ENCODE measurements at places on chromosomes 5 and 9.
A peak's percentile ranks its signal among the peaks of the same experiment; 100 is the strongest.

GRCh38 chr5:145971108-145971507 is 34.7 kb downstream of the SH3RF2 start:
- no peak for DNase-seq

DNA sequence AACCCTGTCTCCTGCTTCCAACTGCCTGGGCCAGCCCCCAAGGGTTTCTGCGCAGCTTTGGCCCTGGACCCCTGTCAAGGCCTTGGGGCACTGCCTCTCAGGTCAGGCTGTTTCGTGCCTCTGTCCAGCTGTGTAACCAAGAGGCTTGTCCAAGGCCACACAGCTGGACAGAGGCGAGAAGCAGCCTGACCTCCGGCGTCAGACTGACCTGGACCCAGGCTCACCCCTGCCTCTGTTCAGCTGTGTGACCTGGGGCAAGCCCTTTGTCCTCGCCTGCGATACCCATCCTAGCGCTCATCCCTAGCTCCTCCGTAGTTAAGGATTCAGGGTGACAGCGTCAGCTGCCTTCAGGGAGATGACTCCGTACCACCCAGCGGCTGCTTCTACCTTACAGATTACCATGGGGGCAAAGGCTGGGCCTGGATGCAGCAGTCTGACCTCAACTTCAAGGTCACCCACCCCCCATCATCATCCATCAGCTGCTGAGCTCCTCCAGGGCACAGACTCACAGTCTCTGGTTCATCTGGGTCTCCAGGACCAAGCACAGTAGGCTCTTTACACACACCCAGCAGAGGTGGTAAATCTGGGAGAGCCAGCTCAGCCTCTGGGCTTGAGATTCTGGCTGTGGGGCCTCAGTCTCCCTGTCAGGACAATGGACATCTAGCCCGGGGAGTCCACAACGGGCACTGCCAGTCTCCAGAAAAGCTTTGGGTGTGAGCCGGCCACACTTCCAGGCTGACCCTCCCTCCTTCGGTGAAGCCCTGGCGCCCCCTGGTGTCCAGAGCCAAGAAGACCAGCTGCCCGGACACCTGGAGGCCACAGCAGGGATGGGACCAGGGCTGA is 7.9 kb downstream of the AK1 start:
- peak; percentile 90 for DNase-seq

DNA sequence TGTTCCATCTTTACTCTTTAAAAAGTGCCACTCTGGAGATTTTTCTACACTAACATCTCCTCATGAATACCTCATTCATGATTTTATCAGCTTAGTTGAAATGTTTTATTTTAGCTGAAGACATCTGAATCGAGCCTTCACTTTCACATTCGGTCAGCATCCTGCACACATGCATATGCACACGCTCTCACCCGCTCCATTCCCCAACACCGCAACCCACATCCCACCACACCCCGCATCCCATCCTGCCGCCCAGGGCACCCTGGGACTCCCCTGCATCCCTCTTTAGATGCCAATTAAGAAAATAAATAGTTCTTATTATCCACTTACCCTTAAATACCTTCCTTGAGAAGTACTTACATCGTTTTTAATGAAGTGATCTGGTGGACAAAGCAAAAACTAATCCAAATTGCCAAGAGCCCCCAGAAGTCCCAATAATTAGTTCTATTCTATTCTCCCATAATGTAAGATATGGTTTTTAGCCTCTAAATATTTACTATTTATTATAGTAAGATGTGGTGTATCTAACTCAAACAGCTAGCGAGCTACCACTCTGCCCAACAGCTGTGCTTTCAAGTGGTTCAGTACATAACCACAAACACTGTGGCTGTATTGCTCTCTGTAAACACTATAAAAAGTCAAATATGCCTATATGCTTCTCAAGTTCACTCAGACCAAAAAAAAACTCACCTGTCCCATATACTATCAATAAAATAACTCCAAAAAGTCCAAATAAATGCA is 38.2 kb downstream of the GZMK start:
- DNase-seq: no peak

DNA sequence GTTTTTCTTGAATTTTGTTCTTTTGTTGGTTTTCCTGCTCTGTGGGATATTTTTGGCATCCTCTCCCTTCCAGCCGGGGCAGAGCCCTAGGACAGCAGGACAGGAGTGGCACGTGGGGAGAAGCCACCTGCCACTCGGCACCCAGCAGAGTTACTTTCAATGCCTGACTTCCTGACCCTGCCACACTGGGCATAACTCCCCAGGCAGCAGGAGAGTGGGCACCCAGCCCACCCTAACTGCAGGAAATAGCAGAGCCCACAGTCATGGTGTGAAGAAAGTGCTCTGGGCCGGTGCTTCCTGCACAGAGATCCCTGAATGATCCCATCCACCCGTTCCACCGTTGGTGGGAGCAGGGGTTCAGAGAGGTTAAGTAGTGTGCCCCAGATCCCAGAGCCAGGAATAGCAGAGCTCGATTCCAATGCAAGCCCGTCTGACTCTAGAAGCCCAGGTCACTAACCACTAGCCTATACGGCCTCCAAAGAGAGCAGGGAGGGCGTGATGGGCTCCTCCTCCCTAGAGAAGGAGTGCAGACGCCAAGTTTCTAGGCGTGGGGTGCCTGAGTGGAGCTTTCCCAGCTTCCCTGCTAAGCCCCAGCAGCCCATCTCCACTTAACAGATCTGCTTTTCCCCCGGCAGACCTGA is 8.1 kb upstream of the NUP214 start:
- no peak for DNase-seq

GRCh38 chr5:113600255-113600905 is 86.9 kb downstream of the YTHDC2 start:
- DNase-seq: no peak

DNA sequence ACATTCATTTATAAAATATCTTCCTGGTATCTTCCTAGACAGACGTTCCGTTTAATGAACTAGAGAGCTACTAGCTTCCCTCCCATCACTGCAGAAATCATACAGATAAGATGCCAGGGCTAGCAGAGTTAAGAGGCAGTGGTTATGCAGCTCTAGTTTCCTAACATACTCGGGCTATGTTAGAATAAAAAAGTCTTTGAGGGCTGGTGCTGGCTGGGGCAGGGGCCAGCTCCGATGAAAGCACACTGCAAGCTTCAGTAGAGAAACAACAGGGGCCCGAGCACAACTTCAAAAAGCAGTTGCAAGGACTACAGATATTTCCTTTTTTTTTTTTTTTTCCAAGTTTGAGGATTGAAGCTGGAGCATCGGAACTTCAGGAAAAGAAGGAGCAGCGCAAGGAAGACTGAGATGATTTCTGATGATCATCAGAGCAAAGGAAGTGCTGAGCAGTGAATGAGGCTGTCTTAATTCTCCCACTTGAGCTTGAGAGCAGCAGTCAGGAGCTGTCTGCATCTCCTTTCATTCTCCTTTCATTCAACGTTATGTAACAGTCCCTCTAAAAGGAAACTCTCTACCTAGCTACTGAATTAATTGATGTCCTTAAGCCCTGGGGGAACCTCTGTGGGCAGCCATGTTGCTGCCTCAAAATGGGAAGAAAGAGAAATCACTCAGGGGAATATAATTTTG is 47.6 kb upstream of the ADCY2 start:
- DNase-seq: no peak

- no peak for DNase-seq
Observed at GRCh38 chr9:34664281-34665066, 2.0 kb upstream of the CCL27 start.

DNA sequence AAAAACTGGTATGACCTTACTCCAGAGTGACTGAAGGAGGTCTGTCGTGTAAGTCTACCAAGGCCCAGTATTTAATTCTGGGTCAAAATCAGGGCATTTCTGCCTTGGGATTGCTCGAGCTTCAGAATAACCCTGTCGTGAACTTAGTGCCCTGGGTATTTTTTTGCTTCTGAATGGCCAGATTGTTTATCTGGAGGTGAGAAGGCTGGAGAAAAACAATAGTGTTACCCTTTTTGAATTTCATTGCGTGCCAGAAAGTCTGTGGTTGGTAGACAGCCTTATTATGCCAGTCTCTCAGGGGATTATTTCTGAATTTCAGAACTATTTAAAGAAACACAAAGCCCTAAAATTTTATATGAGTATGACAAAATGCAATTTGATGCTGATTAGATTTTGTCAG is 323.4 kb downstream of the CSNK1G3 start:
- DNase-seq: no peak

DNA sequence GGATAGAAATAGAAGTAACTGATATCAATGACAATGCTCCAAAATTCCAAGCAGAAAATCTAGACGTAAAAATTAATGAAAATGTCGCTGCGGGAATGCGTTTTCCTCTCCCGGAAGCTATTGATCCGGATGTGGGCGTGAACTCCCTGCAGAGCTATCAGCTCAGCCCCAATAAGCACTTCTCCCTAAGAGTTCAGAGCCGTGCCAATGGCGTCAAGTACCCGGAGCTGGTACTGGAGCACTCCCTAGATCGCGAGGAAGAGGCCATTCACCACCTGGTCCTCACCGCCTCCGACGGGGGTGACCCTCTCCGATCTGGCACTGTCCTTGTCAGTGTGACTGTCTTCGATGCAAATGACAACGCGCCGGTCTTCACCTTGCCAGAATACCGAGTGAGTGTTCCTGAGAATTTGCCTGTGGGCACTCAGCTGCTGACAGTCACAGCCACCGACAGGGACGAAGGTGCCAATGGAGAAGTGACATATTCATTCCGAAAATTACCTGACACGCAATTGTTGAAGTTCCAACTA is 818 bp downstream of the PCDHGA10 start:
- DNase-seq: no peak

GRCh38 chr5:150484964-150485692 is 22.8 kb upstream of the NDST1 start:
- DNase-seq: no peak

GRCh38 chr5:142110046-142110531 is 1.5 kb downstream of the NDFIP1 start:
- DNase-seq: no peak

- no peak for DNase-seq
Observed at GRCh38 chr5:159956074-159956473, 39.8 kb downstream of the ADRA1B start.

GRCh38 chr9:91182429-91183225 is 179.1 kb downstream of the AUH start:
- no peak for DNase-seq

DNA sequence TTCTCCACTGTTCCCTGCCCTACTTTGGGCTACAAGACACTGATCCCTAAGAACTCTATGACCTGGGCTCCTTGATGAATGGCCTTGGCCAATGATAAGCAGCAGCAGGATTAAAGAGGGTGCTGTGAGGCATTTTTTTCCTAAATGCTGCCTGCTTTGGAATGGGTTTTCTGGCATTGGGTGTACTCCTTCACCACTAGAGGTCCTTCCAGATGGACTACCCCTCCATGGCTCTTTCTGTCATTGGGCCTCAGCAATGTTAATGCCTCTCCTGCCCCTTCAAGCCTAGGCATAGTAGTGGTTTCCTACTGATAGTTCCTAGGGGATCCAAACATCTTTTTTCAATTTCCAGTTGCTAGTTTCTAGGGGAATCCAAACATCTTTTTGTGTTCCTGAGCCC is 319.3 kb upstream of the RPS23 start:
- no peak for DNase-seq
